Neural crest cell (in vitro differentiated cells): ENCODE measurements at places on chromosomes 7 and 10. TPM values are rescaled to one million over a fixed set of nuclear protein-coding genes. Genes with fewer than 3 reads are reported as not detected.

RELN gene
- total RNA-seq = 0.02 and 0.07 TPM in 2 replicates

DNA sequence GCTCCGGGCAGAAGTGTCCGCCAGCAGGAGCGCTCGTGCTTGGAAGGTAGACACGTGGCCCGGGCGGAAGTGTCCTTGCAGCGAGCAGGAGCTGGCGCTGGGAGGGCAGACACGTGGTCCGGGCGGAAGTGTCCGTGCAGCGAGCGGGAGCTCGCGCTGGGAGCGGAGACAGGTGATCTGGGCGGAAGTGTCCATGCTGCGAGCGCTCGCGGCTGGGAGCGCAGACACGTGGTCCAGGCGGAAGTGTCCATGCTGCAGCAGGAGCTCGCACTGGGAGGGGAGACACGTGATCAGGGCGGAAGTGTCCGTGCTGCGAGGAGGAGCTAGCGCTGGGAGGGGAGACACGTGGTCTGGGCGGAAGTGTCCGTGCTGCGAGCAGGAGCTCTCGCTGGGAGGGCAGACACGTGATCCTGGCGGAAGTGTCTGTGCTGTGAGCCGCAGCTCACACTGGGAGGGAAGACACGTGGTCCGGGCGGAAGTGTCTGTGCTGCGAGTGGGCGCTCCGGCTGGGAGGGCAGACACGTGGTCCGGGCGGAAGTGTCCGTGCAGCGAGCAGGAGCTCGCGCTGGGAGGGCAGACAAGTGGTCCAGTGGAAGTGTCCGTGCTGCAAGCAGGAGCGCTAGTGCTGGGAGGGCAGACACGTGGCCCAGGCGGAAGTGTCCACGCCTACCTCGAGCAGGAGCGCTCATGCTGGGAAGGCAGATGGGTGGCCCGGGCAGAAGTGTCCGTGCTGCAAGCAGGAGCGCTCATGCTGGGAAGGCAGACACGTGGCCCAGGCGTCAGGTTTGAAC, 41.1 kb upstream of the PRKAR1B start:
- no peak for DNase-seq

DNA sequence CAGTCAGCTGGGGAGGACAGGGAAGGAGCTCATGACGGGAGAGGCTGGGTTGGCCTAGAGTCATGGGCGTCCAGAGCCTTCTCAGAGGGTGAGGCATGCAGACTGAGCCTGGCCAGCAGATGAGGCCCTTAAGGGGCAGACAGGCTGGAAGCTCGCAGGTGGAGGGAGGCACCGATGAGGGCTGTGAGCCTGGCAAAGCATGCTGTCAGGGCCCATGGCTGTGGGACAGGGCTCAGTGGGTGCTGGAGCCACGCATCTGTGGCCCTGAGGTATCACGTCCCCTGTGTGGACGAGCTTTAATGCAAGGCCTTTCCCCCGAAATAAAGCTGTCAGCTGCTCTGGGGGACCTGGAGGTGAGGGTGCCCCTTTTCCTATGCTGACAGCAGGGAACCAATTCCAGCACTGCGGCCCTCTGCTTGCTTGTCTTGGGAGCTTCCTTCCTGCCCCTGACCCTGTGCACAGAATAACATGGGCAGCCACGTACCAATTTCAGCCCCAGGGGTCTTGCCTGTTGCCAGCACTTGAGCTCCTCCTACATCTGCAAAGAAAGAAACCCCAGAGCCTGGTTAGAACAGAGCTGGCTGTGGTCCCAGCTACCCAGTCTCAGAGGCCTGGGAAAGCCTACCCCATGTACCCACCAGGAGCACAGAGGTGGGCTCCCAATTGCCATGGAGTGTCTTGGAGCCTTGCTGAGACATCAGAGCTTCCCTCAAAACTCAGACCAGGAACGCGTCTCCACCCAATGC, 20.6 kb downstream of the TMEM273 start:
- no peak for DNase-seq

DNA sequence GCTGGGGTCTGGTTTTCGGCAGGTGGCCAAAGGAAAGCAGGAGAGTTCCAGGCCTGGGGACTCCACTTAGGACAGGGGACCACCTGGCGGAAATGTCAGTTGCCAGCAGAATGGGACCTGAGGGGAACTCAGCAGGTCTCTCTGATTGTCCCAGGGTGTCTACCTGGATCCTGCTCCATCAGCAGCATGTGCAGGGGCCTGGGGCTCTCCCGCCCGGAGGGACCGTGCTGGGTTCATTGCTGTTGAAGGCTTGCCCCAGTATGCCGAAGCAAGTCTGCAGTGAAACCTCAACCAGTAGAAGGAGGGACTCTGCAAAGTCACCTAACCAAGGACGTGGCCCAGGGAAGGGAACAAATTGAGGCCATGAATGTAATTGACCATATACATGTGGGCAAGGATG, 506.5 kb upstream of the MKI67 start:
- DNase-seq = no peak
